ENCODE measurements at places on chromosomes 5 and 9.
A peak's percentile ranks its signal among the peaks of the same experiment; 100 is the strongest.

GRCh38 chr5:97010606-97011005 is 74.7 kb downstream of the LNPEP start:
- DNase-seq: no peak

DNA sequence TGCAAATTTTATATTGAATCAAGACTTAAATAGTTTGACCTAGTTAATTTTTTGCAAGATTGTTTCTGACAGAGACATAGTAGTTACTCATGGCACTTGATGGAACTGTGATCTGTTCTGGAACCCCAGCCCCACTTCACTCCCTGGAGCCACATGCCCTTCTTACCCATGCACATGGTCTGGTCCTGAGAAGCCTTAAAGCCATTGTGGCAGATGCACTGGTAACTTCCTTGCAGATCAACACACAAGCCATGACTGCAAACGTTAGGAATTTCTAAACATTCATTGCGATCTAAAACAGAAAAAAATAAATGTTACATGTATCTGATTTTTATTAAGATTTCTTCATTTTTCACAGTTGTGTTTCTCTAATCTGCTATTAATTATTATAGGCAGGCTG is 221.2 kb downstream of the SLC12A2 start:
- DNase-seq: no peak

GRCh38 chr9:123316053-123316718 is 39.8 kb upstream of the CRB2 start:
- no peak for DNase-seq

- DNase-seq: no peak
Observed at GRCh38 chr9:121725008-121725775, 73.8 kb downstream of the DAB2IP start.

GRCh38 chr9:72128526-72128925 is 20.7 kb upstream of the GDA start:
- DNase-seq: no peak

- DNase-seq: peak; percentile 31
Observed at GRCh38 chr5:40518485-40518917, 161.2 kb upstream of the PTGER4 start.

DNA sequence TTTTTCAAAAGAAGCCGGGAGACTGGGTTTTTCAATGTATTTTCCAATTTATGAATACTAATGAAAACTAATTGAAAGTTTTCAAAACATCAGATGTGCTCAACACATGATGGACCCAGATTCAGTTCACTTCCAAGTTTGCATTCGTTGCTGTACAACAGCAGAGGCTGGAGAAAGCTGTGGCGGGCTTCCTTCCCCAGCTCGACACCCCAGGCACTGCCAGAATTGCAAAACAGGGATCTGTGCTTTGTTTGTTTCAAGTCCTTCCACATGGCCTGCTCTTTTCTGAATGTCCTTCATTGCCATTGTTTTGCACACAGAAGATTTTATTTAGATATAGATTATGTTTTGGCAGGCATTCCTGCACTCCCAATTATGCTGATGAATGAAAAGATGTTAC is 30.3 kb upstream of the INSYN2B start:
- no peak for DNase-seq

DNA sequence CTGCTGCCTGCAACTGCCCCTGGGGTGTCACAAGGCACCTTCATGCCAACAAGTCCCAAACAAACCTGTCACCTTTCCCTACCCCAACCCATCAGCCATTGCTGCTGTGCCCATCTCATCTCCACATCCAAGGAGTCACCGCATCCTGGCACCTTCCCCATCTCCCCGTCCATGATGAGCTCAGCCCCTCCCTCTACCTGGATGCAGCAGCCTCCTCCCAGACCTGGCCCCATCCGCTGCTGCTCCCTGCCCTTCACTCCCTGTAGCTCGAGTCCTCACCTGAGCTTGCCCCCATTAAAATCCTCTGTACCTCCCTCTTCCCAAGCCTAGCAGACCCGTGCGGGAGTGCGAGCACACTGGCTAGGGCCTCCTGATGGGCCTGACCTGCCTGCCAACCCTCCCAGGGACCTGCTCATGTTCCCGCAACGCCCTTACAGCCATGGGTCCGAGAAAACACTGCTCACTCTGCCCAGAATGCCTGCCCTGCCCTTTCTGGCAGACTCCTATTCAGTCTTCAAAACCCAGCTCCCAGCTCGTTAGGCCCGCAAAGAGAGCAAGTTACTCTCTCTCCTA is 110.6 kb downstream of the ADAMTS2 start:
- DNase-seq: no peak

GRCh38 chr9:107046692-107047091 is 183.7 kb downstream of the ZNF462 start:
- no peak for DNase-seq

DNA sequence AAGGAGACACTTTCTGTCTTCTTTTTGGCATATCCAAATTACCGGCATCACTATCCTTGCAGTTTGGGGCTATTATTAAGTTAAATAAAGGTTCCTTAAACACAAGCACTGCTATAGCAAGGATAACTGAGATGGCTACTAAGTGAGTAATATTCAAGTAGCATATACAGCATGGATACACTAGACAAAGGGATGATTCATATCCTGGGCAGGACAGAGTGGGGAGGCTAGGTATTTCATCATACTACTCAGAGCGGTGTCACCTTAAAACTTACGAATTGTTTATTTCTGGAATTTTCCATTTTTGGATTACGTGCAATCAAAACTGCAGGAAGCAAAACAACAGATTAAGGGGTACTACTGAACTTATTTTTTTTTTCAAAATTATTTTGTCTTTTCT is 54.1 kb downstream of the FER start:
- no peak for DNase-seq

- no peak for DNase-seq
Observed at GRCh38 chr5:167020418-167020817, 1271.0 kb upstream of the WWC1 start.

- DNase-seq: no peak
Observed at GRCh38 chr9:121589986-121590385, 61.4 kb upstream of the DAB2IP start.

DNA sequence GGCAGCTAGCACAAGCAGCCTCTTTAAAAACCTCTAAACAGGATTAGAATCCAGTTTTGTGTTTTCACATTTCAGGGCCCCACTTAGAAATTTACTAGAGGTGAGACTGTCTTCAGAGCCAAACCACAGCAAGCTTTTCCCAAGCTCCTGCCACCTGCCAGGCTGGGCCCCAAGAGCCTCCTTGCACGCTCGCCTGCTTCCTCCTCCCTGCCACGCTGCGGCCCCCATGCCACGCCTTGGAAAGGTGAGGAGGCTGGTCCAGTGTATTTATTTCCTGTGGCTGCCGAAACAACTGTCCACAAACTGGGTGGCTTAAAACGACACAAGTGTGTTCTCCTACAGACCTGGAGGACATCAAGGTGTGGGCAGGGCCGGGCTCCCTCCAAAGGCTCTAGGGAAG is 43.4 kb downstream of the NKX2-5 start:
- DNase-seq: no peak

Measured in stimulated activated CD4-positive, alpha-beta T cell treated with anti-CD3 and anti-CD28 coated beads, Interleukin-1b, Interleukin-23, amount 100 ng/mL, for 48 hours (primary cell).